NCI-H1436 (cell line): ENCODE measurements at places on chromosomes 12 and 14.

DNA sequence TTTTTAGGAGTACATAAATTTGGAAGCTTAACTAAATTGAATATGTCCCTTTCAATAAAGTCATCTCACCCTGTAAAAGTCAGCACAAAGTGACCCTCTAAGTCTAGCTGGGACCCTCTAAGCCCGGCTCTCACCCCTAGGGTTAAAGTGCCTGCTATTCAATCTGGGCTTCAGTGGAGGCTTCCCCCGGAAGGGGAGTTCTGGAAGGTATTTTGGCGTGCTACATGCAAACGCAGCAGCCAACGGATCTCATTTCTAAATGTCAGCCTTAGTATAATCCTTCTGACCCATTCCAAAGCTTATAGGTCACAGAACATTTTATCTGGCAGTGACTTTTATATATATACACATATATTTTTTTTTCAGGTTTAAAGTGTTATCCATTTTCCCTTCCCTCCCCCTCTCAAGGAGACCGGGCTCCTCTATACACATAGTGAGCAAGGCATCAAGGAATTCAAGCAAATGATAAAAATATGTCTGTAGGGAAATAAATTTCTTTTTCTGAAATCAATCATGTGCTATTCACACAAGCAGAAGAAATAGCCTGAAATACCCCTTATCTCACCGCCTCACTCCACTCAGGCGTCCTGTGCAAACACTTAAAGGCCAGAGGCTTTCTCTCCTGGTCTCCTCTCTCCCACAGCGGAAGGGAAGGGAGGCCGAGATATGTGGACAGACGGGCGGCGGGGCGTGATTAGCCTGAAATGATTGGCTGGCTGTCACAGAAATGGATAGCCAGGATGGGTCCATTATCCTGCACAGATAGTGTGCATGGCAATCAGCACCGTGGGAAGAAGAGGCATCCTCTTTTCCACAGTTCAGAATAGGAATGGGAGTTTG, 301.7 kb downstream of the GALC start:
- no peak for DNase-seq

GRCh38 chr12:48198985-48199384, 4.1 kb downstream of the OR10AD1 start:
- no peak for DNase-seq

- DNase-seq: peak; percentile 52
These were observed 9.7 kb downstream of the CKB start for GRCh38 chr14:103512701-103513611.

DNA sequence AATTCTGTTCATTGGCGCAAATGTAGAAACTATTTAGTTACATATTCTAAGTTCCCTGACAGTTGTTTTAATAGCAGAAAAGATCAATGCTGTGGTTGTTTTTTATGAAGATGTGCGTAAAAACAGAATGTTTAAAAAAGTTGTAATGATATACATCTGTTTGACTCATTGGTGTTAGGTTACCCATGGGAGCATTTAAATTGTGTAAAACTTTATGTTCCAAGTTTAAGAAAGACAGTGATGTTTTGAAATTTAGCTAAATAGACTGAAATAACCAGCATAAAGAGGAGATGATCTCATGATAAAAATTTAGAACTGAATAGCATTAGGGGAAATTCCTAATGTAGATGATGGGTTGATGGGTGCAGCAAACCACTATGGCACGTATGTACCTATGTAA, 3.6 kb downstream of the PELI2 start:
- DNase-seq: no peak

GRCh38 chr14:102544046-102544746, 34.6 kb upstream of the ANKRD9 start:
- no peak for DNase-seq

- no peak for DNase-seq
These were observed 392.7 kb downstream of the GALC start for GRCh38 chr14:87600240-87600639.

DNA sequence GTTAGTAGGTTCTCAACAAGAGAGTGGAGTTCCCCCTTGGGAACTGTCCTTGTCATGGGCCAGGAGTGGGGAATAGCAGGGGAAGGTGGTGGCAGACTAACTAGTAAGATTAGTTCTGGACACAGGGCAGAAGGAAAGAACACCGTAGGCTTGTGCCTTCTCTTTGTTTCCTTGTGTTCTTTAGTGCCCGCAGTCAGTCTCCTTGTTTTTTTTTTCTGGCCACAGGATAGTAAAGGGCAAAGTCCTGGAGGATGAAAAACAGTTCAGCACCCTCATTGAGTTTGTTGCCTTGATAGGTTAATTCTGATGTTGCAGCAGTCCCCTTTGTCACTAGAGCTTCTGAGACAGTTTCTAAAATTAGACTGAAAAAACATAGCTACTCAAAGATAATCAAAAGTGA, 8.4 kb downstream of the PEX5 start:
- no peak for DNase-seq

- no peak for DNase-seq
These were observed 2.8 kb downstream of the TNS2 start for GRCh38 chr12:53052419-53053217.

GRCh38 chr12:50188241-50188781, 21.1 kb upstream of the CERS5 start:
- DNase-seq: no peak

DNA sequence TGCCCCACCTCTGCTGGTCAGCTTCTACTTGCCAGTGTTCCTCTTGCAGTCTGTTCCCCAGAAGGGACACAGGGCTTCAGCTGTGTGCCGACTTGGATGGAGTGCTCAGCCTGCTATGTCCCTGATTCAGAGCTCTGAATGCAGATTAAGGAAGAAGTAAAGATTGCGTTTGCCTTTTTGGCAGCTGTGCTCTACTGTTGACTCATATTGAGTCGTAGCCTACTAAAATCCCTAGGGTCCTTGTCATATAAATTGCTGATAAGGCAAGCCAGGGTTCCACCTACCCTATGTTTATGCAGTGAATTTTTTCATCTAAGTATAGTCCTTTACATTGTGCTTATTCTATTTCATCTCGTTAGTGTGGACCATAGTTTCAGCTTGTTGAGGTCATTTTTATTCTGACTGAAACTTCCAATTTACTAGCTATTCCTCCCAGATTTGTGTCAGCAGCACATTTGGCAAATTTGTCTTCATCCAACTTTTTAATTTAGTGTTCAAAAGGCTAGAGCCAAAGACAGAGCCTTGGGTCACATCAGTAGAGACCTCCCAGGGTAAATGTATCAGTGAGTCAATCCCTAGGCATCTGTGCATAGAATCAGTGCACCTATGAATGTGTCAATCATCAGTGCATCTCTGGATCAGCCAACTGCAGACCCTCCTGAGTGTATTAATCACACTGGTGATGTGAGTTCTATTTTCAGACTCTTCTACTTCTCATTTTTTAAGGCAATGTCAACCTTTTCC, 31.9 kb downstream of the CACNA1C start:
- DNase-seq: peak; percentile 53

GRCh38 chr12:15453613-15454012, 131.3 kb downstream of the PTPRO start:
- DNase-seq: no peak

DNA sequence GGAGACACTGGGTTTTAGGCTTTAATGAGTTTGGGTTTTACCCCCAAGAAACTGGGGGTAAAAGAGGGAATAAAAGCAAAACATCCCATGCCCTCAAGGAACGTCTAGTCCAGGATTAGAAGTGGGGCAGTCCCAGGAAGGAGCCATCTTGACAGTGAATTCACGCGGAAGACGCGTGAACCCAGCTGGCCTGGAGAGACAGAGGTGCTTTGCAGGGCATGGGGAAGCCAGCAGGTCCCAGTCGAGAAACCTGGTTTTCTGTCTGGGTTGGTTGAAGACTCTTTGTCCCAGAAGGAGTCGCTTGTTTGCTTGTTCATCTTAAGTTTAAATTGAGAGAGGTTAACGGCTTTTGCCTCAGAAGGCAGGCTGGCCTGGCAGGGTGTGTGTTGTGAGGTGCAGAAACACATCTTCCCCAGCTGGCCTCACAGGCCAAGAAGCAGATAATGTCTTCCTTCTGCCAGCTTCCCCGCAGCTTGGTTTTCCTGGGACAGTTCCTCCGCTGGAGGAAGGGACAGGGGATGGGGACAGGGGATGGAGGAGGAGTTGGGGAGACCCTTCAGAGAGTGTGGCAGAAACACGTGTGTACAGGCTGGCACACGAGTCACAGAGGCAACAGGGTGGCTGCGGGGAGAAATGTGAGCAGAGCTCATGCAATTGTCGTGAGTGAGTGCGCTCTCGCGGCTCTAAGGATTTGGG, 18.5 kb upstream of the CD9 start:
- DNase-seq: no peak

DNA sequence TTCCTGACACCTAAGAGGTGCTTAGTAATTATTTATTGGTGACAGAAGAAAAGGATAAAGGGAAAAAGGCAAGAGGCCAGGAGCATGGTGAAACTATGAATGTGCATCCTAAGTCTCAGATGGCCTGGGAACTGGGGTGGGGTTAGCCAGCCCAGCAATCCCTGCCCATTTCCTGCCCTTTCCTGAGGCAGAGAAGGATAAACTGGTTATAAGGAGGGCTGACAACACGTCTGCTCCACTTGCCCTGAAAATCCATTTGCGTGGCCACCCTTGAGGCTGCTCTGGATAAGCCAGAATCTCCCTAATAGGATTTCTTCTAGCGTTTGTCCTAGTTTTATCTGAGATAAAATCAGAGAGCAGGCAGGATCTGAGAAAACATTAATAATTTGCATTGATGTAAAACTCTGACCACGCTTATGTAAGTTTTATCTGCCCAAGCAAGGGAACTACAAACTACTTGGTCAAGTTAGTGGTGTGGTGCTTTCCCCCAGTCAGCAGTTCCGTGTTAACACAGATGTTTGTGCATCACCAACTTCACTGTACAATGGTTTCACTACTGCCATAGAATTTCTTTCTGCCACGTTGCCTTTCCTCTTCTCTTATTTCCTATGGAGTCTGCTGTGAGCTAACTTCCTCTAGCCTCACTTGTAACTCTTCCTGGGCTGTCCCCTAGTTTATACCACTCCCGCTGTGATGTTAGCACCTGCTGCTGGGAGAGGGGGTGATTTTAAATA, 392.7 kb downstream of the RPS29 start:
- no peak for DNase-seq

GRCh38 chr12:117037289-117038022, 61.8 kb downstream of the TESC start:
- no peak for DNase-seq

DNA sequence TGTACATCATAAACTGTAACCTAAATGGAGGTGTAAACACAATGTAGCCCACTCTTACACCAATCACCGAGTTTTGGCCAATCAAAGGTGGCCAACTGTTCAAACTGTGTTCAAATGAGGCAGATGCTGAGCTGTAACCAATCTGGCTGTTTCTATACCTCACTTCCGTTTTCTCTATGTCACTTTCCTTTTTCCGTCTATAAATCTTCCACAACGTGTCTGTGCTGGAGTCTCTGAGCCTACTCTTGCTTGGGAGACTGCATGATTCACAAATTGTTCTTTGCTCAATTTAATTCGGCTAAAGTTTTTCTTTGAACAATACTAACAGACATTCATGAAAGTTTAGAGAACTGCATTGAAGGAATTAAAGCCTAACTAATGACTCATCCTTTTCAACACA, 547.1 kb upstream of the USP15 start:
- DNase-seq: no peak

- no peak for DNase-seq
These were observed 7.6 kb downstream of the ISCA2 start for GRCh38 chr14:74501135-74501614.

DNA sequence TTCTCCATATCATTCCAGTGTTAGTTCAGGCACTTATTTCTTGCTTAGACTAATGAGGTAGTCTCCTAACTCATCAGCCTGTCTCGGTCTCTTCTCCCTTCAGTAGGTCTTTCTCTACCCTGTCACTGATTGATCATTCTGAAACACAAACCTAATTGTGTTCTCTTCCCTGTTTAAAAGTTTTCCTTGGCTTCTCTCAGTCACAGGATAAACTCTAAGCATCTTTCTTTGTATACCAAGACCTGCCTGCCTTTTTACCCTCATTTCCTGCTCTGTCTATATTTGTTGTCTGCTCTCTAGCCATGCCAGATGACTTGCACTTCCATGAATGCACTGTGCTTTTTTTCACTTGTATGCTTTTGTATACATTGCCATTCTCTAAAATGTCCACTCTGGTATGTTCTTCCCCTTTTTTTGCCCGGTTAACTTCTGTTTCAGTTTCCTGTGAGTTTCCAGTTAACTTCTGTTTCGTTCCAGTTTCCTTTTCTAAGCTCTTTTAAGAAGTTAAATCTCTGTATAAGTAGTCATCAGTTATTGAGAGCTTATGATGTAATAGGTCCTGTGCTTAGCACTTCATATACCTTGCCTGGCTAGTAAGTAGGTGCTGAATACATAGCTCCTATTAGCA, 12.8 kb downstream of the DIP2B start:
- DNase-seq: no peak

GRCh38 chr12:98504368-98504617, 11.1 kb upstream of the TMPO start:
- DNase-seq: no peak

DNA sequence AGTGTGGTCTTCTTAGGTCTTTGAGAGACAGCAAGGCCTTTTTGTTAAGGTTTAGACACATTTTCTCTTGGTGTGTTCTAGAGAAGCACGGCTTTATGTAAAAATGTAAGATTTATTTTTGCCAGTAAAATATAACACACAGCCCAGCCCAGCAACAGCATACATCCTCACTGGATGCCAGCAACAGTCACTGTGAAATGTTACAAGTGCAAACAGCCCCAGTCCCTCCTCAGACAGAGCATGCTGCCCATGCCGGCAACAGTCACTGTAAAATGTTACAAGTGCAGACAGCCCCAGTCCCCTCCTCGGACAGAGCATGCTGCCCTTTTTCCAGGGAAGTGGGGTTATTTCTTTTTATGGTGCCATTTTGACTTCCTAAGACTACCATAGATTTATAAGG, 207.6 kb downstream of the CHST11 start:
- no peak for DNase-seq

DNA sequence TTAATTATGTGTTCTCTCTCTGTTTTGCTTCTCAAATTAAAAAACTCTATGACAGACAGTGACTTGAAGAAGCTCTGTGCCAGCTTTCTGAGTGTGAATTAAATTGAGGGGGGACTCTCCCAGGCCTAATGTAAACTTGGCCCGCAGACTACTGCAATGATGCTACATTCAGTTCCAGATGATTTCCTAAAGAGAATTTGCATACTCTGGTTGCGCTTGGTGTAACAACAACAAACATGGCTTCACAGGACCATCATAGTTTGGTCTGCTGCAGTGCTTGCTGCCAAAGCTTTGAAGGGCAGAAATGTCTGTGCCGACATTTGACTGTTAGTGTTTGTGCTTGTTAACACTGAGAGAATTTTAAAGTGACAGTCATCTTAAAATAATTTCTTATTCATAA, 25.0 kb downstream of the CFAP54 start:
- no peak for DNase-seq
